ENCODE measurements at places on chromosomes 13 and 19.
A peak's percentile ranks its signal among the peaks of the same experiment; 100 is the strongest.

- no peak for DNase-seq
These were observed 40.9 kb upstream of the UFM1 start for GRCh38 chr13:38308736-38309135.

DNA sequence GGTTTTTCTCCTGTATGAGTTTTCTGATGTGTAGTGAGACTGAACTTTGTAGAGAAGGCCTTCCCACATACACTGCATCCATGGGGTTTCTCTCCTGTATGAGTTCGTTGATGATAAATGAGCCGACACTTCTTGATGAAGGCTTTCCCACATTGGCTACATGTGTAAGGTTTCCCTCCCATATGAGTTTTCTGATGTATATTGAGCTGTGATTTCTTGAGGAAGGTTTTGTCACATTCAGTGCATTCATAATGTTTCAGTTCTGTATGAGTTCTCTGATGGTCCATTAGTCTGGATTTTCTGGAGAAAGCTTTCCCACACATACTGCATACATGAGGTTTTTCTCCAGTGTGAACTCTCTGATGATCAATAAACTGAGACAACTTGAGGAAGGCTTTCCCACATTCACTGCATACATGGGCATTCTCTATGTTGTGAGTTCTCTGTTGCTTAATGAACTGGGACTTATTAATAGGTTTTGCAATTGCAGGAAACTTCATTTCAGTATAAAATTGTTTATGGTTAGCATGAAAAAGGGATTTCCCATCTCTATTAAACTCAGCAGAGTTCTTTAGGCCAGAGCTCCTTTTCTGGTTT, 7.5 kb upstream of the ZNF350 start:
- DNase-seq = no peak

DNA sequence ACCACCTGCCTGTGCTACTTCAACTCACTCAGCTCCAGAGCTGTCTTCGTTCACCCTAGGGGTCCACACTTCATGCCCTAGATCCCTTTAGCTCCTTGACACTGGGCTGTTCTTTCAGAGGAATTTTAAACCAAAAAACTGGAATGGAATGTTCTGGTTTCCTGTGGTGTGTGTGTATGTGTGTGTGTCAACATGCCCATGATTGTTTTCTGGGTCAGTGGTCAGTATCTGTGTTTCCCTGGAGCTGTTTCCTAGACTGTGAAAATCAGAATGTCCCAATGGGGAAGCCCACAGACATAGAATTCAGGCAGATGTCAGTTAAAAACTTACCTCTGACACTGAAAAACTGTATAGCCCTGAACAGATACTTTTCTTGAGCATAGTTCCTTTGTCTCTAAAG, 1.3 kb downstream of the PMIS2 start:
- DNase-seq = no peak

DNA sequence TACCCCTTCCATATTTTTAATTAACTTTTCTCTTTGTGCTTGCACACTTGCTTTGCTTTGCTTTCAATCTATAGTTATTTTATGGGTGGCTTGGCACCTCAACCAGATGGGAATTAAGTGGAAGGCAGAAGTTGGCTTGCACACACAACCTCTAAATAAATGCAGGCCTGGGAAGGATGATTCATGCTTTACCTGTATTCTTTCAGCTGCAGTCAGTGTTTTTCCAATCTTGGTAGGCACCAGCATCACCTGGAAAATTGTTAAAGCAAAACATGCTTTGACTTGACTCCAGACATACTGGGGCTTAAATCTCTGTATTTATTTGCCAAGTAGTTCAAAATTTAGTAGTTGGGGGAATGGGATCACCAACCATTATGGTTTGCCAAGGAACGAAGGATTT, 543.0 kb downstream of the GPC6 start:
- DNase-seq = no peak

DNA sequence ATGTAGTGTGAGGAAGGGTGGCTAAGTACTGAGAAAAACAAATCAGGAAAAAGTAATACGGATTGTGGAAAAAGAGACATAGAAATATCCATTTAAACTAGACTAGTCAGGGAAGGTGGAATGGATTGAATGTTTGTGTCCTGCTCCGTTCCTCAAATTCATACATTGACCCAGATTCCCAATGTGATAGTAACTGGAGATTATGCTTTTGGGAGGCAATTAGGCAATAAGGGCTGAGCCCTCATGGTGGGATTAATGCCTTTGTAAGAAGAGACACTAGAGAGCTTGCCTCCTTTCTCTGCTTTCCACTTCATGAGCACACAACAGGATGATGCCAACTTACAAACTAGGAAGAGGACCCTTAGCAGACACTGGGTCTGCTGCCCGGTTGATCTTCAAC, 765.2 kb upstream of the GPC6 start:
- no peak for DNase-seq

GRCh38 chr13:114056205-114057013, 76.0 kb downstream of the RASA3 start:
- no peak for DNase-seq

GRCh38 chr13:114131583-114132418, 622 bp downstream of the RASA3 start:
- peak; percentile 57 for DNase-seq

DNA sequence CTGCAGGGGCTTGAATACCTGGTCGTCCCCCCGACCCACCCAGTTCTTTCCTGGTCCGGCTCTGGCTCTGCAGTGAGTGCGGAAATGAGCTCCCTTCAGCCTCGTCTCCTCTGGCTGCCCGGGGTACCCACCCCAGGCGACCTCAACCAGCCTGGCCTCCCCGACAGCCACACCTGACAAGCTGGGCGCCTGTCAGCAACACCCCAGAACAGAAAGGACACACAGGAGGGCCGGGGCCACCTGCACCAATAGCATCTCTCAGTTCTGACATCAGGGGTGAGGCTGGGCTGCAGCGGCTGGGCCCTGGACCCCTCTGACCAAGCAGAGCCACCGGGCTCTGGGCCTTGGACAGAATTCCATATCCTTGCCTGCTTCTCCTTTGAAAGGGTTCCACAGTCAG, 19.7 kb downstream of the SUGP1 start:
- no peak for DNase-seq

DNA sequence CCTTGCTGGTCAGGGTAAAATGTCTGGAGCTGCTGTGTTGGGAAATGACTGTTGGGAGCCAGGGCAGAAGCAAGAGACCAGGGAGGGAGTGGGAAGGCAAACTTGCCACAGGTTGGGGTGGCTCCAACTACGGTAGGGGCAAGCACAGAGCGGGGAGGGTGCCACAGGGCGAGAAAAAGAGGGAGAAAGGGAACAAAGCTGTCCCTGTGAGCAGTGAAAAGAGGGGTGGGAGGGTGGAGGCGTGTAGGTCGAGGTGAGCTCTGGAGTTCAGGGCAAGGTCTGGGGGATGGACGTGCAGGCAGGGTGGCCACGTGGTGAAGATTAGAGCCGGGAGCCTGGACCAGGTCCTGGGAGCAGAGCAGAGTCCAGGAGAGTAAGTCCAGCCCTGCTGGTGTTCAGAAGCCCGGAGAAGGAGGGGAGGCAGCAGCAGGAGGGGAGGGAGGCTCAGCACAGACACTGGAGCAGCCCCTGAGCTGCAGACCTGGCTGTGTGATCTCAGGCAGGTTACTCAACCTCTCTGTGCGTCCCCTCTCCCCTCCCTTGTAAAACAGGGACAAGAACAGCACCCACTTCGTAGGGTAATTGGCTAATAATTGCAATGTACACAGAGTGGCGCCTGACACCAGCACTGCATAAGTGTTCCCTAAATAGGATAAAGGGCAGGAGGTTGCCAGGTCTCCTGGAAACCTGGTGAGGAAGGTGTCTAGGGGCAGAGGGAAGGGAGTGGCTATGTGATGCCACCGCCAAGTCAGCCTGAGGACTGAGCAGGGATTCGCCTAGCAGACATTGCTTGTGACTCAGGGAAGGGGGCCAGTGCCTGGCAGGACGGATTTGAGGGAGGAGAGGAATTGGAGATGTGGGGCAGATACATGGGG, 3.2 kb upstream of the POLR2E start:
- no peak for DNase-seq

GRCh38 chr19:33953023-33953422, 156.4 kb downstream of the KCTD15 start:
- no peak for DNase-seq

DNA sequence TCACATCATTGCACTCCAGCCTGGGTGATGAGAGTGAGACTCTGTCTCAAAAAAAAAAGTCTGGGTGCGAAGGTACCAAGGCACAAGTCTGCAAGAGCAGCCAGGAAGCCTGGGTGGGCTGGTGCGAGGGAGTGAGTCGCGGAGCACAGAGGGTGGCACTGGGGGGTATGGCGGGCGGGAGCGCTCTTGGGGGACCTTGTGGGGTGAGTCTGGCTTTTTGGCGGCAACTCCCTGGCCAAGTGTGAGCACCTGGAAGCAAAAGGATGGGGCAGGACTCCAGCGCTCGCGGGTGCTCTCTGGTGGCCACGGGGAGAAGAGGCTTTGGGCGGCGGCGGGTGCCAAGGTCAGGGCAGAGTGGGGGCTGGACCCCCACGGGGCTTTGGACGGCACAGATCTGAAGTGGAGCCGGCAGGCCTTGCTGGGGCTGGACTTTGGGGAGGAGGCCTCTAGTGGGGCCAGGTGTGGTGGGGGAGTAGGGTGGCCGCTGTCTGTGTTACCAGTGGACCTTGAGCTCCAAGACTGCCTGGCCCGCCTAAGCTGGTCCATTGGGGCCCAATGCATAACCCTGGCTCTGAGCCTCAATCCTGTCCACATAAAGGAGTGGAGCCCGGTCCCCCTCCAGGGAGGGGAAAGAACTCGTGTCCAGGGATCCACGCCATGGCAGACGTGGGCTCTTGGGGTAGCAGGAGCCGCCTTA, 1.6 kb downstream of the P2RY11 start:
- peak; percentile 78 for DNase-seq

GRCh38 chr19:50983625-50984292, at the start of gene KLK7:
KLK7 (minus strand) TSS chr19:50983917; CDS start chr19:50982399, 1,518 bp downstream.
- DNase-seq = no peak

DNA sequence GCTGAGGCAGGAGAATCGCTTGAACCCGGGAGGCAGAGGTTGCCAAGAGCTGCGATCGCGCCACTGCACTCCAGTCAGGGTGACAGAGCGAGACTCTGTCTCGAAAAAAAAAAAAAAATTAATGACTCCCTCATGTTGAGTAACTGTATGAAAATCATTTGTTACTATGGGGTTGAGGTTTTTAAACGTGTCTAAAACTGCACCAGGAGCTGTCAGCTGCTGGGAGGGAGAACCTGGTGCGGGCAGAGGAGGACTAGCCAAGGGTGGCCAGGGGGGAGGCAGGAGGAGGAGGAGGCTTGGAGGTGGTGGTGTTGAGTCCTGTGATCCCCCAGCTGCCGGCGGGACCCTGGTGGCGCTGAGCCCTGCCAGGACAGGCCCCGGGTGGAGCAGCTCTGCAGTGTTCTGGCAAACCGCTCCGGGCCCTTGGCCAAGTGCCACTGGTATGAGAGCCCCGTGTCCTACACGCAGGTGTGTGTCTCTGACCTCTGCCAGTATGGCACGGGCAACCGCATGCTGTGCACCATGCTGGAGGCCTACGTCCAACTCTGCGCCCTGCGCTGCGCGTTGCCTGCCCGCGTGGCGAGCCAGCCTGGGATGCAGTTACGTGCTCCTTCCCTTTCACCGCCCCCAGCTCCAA, 17.1 kb upstream of the FXYD3 start:
- no peak for DNase-seq

GRCh38 chr19:12975221-12975741, 5.9 kb downstream of the DAND5 start:
- no peak for DNase-seq

GRCh38 chr13:38582133-38582532, 104.7 kb upstream of the FREM2 start:
- no peak for DNase-seq

Measured in activated naive CD8-positive, alpha-beta T cell treated with anti-CD3 and anti-CD28 coated beads for 36 hours (primary cell).